SW 1271 (cell line): ENCODE measurements at places on chromosomes 6 and 20.

- no peak for DNase-seq
Observed at GRCh38 chr6:70834520-70834919, 122.3 kb downstream of the B3GAT2 start.

DNA sequence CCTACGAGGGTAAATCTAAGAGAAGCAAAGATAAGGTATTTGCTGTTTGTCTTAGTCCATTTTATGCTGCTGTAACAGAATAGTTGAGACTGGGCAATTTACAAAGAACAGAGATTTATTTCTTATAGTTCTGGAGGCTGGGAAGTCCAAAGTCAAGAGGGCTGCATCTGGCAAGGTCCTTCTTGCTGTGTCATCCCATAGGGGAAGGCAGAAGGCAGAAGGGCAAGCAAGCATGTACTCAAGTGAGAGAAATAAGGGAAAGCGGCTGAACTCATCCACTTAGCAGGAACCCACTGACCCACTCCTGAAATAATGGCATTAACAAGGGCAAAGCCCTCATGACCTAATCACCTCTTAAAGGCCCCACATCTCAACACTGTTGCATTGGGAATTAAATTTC lies 102.7 kb downstream of the AGPAT4 start:
- no peak for DNase-seq

- no peak for DNase-seq
Observed at GRCh38 chr20:64220891-64221527, 34.5 kb upstream of the PCMTD2 start.

DNA sequence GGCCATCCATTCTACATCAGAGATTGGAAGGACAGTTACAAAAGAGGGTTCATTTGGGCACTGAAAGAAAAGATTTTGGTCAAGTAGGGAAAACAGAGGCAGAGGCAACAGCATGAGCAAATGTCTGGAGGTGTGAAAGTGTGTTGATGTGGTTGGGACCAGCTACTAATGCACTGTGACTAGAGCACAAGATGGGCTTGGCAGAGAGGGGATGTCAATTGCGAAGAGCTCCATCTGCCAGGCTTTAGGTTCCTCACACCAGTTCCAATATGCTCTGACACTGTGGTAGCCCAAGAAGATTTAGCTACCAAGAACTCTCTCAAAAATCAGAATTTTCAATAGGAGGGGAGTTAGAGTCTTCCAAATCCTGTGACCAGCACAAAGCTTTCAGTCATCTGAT lies 42.1 kb downstream of the TRAF3IP2 start:
- no peak for DNase-seq

DNA sequence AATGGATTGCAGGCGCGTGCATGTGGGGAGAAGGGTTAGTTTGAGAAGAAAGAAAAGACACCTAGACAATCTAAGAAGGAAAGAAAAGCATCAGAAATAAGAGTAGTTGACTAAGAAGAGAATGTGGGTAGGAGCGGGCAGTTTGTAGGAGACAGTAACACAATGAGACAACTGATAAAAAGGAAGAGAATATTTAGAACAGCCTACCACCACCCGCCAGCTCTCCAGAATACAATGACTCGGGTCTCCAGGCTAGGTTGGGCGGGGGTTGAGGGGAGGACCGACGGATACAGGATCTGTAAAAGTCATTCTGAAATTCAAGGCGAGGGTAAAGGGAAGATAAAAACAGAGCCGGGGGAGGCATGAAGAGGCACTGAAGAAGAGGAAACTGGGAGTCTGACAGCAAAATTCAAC lies 712 bp downstream of the ABHD16A start:
- DNase-seq: no peak

- no peak for DNase-seq
Observed at GRCh38 chr20:38252292-38253288, 7.9 kb downstream of the KIAA1755 start.

- no peak for DNase-seq
Observed at GRCh38 chr6:21992178-21992967, 304.5 kb downstream of the PRL start.

DNA sequence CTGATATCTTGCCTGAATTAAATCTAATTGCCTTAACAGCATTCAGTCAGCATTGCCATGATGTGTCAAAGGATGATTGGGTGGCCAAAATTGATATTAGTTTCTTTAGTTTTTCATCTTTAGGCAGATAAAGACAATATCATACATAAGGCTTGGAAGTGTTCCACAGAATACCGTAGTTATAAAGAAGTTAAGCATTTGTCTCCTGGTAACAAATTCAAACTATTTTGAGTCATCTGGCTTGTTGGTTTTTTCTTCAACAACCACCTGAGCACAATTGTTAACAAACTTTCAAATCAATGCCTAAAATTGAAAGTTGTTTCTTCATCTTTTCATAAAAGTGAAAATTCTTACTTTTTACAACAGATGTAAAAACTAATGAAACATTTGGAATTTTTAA lies 47.5 kb upstream of the ADGRF5 start:
- no peak for DNase-seq

DNA sequence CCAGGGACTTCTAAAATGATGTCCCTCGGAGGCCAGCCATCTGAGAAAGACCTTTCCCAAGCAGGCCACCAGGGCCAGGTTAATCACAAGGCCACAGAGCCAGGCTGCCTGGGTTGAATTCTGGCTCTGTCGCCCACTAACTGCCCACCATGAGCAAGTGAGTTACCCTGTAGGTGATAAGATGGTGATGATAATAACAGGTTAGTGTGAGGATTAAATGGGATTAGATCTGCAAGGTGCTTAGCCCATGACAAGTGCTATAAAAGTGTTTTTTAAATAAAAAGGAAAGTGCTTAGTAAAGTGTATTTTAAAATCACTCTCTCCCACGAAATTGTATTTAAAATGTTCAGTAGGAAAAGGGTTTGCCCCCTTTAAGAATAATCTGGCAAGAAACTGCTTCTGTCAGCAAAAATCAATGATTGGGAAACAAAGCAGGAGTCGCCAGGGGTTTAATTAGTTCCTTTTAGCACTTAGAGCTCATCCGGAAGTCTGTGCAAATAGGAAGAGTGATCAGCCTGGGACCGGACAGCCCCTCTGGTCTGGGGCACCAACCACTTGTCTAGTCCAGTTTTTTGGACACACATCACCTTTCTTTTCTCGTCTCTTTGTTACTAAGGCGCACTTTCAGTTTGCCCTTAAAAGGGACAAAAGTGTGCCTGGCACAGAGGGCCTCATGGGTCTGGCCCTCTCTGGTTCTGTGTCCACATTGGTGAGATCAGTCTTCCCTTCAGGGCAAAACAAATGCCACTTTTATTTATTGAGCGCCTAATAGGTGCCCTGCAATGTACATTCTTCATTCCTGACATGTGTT lies 150.4 kb downstream of the GRM4 start:
- DNase-seq: no peak
